ENCODE measurements at places on chromosomes 7 and 10.

GRCh38 chr10:76651154-76651553 is 986.5 kb downstream of the KCNMA1 start:
- DNase-seq = no peak

DNA sequence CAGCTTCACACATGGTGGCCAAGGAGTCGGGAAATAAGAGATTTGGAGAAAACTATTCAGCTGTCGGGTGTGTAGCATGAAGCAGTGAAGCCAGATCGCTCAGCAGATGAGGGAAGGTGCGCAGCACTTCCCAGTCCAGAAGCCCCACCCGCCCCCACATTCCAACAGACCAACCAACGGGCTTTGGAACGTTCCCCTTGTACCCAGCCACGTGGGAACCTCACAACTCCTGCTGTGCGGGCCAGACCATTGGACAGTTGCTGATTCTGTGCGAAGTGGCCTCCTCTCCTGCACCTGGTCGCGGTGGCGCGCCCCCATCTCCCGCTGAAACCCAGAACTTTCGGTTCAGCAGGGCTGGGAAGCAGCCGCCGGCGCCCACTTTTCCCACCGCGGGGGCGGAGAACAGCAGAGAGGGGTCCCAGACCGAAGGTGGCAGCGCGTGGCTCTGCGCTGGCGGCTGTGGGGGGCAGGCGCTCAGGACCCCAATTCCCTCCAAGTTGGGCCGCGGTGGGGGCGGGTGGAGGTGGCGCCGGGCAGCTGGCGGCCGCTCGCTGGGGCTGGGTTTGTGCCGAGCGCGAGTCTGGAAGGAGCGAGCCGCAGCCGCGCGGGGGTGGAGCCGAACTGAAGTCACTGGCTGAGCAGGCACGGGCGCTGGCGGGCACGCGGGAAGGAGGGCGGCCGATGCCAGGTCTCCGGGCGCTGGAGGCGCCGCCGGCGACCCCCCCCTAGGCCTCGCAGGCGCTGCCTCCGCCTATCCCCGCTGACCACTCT is 1301.5 kb upstream of the SORCS1 start:
- no peak for DNase-seq

DNA sequence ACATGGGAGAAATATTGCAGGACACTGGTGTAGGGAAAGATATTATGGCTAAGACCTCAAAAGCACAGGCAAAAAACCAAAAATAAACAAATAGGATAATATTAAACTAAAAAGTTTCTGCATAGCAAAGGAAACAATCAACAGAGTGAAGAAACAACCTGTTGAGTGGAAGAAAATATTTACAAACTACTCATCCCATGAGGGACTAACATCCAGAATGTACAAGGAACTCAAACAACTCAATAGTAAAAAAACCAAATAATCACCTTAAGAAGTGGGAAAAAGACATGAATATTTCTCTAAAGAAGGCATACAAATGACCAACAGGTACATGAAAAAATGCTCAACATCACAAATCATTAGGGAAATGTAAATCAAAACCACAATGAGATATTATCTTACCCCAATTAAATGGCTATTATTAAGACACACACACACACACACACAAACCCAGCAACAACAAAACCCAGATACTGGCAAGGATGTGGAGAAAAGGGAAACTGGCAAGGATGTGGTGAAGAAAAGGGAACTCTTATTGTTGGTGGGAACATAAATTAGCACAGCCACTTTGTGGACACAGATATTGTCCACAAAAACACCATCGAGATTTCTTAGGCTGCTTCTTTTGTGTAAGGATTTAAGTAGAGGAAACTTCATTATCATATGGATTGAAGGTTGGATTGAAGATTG is 9.8 kb upstream of the RAB18 start:
- no peak for DNase-seq

GRCh38 chr10:81957976-81958375 is 83.0 kb downstream of the NRG3 start:
- no peak for DNase-seq

DNA sequence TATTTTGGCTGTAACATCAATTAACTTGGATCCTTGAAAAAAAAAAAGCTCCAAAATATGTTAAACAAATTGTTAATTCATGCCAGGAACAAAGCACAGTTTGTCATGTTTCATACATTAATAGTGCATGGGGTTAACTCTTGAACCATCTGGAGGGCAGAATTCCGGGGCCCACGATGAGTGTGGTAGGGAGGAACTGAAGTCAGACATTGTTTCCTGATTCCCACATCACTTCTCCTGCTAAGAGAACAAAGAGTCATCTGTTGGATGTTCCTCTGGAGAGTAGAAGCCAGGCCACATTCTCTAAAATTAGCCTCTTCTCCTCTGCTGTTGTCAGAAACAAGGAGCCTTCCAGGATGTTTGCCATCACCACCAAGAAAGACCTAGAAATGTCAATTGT is 54.6 kb downstream of the TMEM178B start:
- no peak for DNase-seq

DNA sequence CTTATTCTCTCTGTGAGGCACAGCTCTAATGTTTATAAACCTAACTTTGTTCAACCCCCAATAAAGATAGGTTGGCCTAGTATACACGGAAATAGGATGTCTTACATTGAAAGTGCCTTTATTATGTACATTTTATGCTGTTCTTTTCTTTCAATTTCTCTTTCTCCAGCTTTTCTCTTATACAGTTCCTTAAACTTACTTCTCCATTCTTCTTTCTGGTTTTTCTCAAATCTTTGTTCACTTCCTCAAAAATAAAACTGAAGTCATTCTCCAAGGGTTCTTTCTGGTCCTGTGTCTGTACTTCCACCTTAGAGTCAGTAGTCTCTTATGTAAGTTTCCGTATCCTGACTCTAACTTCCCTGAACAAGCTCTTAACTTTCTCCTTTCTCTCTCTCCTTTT is 29.2 kb upstream of the NAMPT start:
- no peak for DNase-seq

DNA sequence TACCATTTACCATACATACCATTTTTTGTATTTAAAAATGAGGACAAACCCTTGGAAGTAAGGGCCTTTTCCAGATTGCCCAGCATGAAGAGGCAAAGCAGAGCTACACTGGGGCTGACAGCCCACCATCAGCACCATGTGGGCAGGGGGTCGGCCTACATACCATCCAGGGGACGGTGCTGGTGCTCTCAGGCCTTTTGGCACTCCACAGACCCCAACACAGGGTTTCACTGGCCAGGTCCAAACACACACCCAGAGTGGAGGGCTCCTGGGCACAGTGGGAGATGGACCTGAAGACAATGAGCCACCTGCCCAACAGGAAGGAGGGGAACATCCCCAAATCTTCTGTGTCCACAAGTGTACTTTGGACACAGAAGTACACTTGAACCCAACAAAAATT is 69.2 kb upstream of the CAMK2B start:
- DNase-seq = no peak

DNA sequence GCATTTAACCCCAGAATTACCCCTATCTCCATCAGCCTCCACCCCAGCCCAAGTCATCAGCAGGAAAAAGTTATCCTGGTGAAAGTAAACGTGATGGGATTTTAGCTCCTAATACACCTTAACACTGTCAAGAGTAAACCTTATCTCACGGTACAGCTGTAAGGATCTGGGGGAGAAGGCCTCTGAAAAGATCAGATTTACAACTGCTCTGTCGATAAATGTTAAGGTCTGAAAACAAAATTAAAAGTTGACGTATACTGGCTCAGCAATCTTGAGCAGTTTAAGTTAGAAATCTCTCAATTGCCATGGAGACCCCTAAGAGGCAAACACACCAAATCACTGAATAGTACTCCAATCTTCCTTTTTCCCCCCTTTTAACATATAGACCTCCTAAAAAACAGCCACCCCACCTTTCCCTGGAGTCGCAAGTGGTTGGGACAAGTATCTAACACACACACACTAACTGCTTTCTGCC is 6.1 kb downstream of the SKAP2 start:
- no peak for DNase-seq

DNA sequence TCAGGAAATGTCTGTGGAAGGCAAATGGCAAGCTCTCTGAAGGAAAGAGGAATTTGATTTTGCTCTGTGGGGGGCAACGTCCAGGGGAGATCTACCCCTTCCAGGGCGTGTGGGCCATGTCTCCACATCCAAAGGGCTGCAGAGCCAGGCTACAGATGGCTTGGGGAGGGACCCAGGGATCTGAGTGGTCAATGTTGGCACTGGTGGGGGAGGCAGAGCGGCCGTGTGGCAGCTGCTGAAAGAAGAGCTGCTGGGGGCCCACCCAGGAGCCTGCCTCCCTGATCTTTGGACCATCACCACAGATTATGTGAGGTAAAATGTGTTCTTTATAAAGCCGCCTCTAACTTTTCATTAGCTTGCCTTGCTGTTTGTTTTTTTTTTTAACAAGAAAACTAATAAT is 144.1 kb downstream of the HERPUD2 start:
- DNase-seq = no peak

DNA sequence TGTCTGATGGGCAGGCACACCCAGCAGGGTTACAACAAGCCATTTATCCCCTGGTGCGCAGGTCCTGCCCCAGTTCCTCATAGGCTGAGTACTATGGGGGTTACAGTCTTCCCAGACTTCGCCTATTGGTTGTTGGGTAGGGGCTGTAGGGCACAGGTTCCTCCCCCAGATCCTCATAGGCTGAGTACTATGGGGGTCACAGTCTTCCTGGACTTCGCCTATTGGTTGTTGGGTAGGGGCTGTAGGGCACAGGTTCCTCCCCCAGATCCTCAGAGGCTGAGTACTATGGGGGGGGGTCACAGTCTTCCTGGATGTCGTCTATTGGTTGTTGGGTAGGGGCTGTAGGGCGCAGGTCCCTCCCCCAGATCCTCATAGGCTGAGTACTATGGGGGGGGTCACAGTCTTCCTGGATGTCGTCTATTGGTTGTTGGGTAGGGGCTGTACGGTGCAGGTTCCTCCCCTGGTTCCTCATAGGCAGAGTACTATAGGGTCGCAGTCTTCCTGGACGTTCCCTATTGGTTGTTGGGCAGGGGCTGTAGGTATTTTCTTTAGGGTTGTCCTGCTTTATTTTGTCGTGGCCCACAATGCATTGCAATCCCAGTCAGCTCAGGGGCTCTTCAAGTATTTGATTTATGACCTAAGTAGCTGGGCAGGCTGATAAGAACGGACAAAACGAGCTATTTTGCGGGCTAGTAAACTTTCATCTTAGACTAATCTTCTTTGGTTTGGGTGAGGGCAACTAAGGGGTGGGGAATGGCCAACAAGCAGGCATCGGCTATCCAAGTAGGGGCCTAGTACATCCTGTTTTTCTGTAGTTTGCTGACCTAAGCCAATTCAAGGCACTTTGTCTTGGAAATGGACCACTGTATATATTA is 3.4 kb downstream of the LRRC27 start:
- DNase-seq = no peak

DNA sequence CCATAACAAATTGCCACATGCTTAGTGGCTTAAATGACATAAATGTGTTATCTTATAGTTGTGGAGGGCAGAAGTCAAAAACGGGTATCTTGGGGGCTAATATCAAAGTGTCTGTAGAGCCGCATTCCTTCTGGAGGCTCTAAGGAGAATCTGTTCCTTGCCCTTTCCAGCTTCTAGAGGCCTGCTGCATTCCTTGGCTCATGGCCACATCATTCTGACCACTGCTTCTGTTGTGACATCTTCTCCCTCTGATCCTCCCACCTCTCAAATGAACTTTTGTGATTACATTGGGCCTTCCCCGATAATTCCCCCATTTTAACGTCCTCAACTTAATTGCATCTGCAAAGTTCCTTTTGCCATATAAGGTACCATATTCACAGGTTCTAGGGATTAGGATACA is 76.1 kb downstream of the CYP26A1 start:
- DNase-seq = no peak

DNA sequence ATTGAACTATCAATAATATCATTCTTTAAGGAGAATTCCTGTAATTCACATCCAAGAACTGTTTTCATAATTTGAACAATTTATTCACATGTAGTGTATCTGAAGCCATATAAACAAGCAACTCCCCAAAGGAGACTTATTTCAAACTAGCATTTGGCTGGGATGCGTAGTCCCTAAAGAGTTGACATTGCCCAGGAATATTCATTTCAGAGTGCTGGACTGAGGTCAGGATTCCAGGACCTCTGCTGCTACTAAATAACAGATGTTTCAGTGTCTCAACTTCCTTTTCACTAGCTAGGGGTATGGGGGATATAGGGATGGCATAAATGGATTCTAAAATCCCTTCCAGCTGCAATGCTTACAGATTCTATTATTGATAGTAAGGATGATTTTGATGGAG is 177.0 kb downstream of the TSPAN12 start:
- DNase-seq = no peak

GRCh38 chr10:80159166-80159873 is 26.8 kb downstream of the PLAC9 start:
- no peak for DNase-seq

DNA sequence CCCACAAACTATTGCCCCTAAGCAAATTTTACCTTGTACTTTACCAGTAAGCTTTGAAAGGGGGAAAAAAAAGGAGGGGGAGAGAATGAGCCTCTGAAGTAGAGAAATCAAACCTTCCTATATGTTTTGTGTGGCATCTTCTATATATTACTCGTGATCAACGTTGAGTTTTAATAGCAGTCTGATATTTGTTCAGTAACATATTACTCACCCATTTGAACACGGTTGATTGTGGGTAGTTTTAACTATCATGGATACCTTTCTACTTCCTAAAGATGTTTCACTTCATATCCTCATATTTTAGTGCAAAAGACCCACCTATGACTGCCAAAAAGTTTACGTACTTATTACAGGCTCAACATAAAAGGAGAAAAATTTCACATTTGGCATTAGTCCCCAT is 54.5 kb downstream of the CCDC6 start:
- no peak for DNase-seq

- DNase-seq = no peak
Observed at GRCh38 chr10:17244700-17245365, 16.8 kb downstream of the VIM start.

- no peak for DNase-seq
Observed at GRCh38 chr7:115635376-115635775, 395.2 kb downstream of the TFEC start.

- no peak for DNase-seq
Observed at GRCh38 chr10:49613165-49613881, 514 bp upstream of the CHAT start.

DNA sequence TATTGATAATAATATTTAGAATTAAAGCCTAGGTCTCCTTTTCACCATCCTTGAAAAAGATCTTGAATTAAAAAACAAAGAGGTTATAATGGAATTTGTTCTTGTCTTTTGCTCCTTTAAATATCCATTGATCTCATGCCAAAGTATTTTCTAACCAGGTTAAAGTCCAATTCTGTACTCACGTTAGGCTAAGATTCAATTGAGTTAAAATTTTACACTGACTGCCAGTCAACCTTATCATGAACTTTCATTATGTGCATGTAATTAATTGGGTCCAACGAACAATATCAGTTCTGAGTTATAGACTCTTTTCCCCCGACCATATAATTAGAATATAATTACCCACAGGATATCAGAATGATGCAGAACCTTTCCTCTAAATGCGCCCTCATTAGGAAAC is 266.6 kb downstream of the DGKB start:
- DNase-seq = no peak

GRCh38 chr10:71274901-71275796 is 43.9 kb upstream of the SLC29A3 start:
- DNase-seq = no peak

- no peak for DNase-seq
Observed at GRCh38 chr10:87753995-87754866, 63.8 kb downstream of the ATAD1 start.

- no peak for DNase-seq
Observed at GRCh38 chr7:159027056-159027788, 117.4 kb downstream of the VIPR2 start.
